ENCODE measurements at places on chromosomes 11 and 22.

GRCh38 chr11:26244207-26244606, 87.7 kb upstream of the ANO3 start:
- DNase-seq = no peak

DNA sequence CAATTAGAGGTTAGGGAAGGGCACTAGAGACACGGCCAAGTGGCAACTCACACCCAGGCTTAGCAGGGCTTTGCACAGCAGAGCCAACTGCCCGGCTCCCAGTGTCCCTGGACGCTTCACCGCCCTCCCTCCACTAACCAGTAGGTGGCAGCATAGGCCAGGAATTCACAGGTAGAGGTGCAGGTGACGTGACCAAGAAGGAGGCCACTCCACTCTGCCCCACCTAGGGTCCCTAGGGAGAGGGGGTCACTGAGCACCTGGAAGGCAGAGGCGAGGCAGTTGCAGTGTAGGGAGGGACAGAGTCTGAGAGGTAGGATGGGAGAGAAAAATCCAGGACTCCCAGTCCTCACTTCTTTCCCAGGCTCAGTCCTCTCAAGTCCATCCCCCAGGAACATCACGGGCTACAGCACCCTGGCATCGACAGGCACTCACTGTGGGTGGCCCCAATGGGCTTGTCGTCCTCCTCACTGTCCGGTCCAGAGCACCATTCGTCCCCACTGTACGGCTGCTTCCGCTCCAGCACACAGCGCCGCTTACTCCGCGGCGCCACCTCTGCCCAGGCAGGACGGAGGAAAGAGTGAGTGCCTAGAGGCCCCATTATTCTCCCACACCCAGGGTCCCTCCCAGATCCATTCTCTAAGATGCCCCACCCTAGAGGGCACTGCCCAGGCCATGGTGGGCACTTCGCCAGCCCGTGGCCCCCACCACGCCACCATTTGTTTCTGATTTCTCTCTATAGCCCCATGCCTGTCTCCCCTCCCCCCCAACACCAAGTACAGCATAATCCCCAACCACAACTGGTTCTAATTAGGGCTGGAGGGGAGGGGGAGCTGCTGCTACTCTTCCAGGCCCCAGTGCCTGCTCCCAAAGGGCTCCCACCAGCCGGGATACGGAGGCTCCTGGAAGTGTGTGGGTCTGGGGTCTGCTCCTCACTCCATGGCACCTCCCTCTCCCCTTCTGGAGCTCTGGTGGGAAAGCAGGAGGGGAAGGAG, 18.4 kb downstream of the BCL9L start:
- peak; percentile 89 for DNase-seq

GRCh38 chr11:9633679-9634078, 30.2 kb upstream of the SWAP70 start:
- no peak for DNase-seq

- DNase-seq = no peak
These were observed 47.9 kb downstream of the ZNF280B start for GRCh38 chr22:22460635-22461034.

DNA sequence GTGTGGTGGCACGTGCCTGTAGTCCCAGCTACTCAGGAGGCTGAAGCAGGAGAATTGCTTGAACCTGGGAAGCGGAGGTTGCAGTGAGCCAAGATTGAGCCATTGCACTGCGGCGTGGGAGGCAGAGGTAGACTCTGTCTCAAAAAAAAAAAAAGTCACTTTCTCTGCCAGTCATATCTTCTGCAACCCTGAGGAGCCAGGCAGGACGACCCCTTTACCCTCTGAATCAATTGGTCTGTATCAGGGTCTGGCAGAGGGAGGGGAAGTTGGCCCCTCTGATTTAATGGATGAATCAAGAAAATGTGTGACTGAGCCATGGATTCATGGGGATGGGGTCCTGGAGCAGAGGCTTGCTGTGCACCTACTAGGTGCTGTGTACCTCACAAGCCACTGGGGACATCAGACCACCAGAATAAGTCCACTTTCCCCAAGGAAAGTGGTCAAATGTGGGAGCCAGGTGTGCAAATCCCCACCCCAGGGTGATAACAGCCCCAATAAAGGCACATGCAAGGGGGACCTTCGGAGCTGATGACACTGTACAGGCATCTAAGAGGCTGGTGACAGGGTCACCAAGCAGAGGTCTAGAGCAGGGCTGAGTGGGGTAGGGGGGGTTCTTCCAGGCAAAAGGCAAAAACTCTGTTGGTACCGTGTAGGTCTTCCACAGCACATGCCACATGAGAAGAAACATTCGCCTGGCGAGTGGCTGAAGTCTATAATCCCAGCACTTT, 29.0 kb downstream of the TXN2 start:
- DNase-seq = no peak

DNA sequence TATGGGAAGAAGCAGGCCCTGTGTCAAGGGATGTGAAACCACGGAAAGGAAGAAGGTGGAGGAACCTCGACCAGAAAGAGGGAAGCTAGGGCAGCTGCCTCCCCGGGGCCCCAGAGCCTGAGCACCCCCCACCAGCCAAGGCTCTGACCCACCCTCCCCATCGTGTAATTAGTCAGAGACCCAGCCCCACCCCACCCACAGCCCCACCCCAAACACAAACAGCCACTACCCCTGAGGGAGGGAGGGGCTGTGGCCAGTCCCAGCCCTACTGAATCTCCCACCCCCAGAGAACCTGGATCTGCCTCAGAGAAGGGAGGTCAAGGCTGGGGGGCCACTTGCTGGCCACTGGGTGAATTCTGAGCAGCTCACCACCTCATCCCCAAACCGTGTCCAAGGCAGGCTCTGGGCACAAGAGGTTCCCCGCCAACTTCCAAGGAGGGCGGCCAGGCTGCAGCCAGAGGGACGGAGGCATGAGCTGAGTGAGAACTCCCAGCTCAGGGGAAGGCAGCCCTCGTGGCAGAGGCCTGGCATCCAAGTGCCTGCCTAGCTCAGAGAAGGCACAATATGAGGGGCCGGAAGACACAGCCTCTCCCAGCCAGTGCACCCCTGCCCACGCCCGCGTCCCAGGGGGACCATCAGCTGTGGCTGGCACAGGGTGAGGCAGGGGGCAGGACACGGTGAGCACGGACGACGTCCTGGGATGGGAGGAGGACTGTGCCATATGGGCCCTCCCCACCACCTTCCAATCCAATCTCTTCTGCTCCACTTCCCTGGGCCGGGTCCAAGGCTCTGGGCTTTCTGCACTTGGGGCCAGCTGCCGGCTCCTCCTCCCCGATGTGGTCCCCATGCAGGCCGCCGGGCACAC, 2.7 kb downstream of the PLXNB2 start:
- DNase-seq = peak; percentile 78

GRCh38 chr11:133678191-133678590, 145.9 kb upstream of the OPCML start:
- no peak for DNase-seq

- no peak for DNase-seq
These were observed 3.1 kb downstream of the BET1L start for GRCh38 chr11:203945-204586.

- no peak for DNase-seq
These were observed 127.0 kb downstream of the COMMD9 start for GRCh38 chr11:36162006-36162882.

DNA sequence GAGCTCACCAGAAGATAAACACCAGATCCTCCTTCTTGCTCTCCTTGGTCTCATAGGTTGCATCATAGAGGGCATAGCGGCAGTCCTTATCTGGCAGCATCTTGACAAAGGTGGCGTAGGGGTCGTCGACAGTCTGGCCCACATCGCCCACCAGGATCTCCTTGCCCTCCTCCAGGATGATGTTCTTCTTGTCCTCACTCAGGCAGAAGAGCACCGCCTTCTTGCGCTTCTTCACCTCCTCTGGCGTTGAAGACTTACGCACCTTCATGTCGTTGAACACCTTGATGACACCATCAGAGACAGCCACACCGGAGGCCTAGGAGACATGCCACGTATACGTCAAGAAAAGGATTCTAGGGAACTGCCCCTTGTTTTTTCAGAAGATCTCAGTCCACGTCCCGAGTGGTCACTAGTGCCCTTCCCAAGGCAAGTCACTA, 2.0 kb downstream of the CFL1 start:
- DNase-seq = peak; percentile 1

DNA sequence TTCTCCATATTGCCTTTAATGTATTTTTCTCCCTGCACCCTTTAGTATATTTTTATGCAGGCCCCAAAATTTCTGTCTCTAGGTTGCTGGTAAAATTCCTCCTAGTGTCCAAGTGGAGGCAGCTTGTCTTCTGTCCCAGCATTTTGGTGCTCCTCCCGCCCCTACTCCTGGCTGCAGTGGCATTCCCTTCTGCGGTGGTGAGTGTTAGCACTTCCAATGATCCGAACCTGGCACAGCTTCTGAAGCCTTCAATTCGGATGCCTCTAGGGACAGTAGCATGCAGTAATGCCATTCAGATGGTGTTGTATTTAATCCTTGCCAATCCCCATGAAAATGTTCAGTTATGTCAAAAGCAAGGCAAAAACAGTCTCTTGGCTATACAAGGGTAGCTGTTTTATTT, 5.9 kb downstream of the YWHAH start:
- peak; percentile 49 for DNase-seq

GRCh38 chr11:60970369-60970774, 1.1 kb upstream of the CD6 start:
- peak; percentile 61 for DNase-seq

DNA sequence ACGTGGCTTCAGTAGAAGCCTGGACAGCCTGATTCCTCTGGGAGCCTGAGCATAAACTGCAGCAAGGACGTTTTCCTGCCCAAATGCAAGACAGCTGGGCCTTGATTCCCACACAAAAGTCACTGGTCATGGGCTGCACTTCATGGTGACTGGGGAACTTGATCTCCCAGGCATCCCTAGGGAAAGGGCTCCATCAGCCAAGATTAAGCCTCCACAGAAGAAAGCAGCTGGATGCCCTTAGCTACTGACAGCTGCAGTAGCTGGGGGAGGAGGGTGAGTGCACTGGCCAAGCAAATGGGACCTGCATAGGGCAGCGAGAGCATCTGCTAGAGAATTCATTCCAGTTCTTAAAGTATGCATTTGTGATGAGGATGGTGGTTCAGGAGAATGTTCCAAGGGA, 267.4 kb upstream of the ISX start:
- DNase-seq = peak; percentile 30

DNA sequence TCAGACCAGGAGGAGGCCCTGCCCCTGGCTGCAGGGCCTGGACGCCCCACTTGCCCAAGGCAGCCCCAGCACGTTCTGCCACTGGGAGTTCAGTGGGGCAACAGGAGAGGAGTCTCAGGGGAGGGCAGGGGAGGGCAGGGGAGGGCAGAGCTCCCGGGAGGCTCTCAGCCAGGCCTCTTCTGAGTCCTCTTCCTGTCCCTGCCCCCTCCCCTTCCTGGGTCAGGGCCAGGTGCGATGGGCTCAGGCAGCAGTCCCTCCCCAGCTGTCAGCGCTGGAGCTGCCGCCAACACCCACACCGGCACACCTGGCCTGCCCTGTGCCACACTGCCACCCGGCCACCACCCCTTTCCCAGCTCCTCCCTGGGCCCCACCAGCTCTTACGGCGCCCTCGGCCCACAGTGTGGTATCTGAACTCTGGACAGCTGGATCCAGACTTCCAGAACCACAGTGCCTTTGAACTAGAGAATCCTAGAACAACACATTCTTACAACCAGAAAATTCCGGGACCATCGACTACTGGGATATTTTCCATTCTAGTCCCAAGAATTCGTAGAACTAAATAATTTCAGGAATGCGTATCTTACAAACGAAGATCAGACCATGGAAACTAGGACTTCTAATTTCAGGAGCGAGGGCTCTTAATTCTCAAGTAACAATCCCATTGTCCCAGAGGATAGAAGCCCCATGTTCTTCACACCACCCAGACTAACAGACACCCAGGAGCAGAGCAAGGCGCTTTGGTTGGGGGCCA, 21.8 kb downstream of the RPL3 start:
- peak; percentile 65 for DNase-seq

- no peak for DNase-seq
These were observed 12.3 kb downstream of the POU2AF1 start for GRCh38 chr11:111366560-111367410.

DNA sequence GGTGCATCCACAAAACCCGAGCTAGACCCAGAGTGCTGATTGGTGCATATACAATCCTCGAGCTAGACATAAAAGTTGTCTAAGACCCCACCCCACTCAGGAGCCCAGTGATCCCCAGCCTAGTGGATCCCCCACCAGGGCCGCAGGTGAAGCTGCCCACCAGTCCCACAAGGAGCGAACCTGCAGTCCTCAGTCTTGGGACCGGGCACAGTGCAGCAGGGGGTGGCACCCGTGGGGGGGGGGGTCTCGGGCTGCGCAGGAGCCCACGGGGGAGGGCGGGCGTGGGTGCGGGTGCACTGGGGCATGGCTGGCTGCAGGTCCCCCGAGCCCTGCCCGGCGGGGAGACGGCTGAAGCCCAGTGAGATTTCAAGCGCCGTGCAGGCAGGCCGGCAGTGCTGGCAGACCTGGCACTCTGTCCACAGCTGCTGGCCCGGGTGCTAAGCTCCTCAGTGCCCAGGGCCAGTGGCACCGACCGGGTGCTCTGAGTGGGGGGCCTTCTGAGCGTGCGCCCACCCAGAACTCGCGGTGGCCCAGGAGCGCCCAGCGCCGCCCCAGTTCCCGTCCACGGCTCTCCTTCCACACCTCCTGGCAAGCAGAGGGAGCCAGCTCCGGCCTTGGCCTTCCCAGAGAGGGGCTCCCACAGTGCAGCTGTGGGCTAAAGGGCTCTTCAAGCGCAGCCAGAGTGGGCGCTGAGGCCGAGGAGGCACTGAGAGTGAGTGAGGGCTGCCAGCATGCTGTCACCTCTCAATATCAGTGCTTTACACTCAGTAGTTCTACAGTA, 989.1 kb downstream of the FAM181B start:
- DNase-seq = no peak

DNA sequence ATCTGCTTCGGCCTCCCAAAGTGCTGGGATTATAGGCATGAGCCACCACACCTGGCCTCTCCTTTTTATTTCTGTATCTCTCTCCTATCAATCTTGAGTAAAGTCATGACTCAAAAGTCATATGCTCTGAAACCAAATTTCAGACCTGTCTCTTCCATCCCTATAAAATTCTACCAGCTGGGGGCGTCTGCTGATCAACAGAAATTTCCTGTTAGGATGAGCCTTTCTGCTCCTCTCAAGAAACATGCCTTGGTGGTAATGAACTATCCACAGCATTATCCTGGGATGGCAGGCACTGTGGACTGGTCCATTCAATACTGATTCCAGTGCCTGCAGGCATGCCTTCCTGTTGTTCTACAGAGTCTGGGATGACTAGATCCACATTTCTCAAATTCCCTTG, 472.6 kb downstream of the NELL1 start:
- no peak for DNase-seq

DNA sequence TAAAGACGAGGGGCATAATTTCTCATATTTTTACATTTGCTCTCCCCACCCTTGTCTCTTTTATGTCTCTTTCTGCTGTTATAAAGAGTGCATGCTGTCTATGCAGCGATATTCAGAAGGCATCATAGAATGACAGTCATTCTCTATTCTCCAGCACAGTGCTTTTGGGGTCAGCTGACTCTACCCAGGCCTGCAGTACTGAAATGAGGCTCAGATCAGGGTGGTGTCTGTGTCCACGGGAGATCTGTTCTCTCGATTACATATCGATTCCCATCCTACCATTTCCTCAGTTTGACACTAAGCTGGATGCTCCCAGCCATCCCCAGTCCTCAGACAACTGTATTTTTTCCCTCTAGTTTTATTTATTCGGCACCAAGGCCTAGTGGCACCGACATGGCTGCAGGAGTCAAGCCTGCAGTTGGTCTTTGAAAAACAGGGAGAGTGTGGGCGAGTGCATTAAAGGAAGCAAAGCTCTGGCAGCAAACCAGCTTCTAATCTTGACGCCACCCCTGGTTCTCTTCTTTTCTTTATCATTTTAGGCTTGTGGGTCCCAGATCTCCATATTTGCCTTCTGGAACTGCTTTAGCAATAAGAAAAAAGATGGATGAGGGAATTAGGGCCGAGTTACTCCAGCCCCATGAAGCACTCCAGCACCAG, 71.6 kb upstream of the PICALM start:
- DNase-seq = no peak

Measured in astrocyte of the hippocampus (primary cell).